ENCODE measurements at places on chromosomes 7 and 10.

DNA sequence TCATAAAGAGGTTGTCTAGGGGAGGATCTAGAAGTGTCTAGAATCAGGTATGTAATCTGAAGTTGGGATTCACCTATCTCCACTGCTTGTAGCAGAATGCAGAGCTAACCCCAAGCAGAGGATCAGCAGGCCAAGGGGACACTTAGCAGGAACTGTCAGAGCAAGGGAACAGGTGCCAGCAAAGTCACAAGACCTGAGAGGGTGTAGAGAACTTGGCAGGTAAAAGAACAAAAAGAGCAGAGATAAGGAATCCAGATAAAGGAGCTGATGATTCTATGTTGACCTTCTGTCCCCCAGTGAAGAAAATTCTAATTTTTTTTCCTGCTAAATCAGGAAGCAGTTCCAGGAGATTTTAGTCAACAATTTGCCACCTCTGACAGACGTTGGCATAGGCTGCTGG lies 91.4 kb upstream of the CCDC71L start:
- no peak for DNase-seq

GRCh38 chr7:84548366-84549365 lies 354.1 kb upstream of the SEMA3A start:
- DNase-seq: no peak

GRCh38 chr7:149443523-149443922 lies 17.3 kb downstream of the ZNF777 start:
- DNase-seq: no peak

DNA sequence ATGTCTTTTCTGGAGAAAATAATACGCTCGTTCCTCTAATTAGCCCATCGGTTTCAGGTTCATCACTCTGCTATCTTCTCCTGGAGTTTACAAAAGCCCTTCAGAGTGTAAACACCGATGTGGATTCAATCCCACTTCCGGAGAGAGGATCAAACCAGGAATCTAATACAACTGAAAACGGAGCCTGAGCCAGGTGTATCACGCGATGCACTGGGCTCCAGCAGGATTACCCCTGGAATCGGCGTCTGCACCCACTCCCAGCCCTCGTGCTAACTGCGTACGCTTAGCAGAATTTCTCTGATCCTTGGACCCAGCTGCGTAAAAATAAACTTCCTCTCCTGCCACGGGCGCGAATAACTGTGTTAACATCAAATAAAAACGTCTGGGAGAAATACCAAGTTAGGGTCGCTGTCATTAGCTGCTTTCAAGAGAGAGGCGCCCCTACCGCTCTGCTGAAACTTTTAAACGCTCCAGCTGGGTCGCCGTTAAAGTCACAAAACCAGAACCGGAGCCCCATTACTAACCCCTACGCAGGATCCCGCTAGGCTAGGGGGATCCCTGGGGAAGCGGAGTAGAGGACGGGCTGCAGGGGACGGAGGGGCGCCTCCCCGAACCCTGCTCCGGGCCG lies 502 bp downstream of the ZNF3 start:
- peak; percentile 27 for DNase-seq

GRCh38 chr7:115013886-115014285 lies 92.0 kb downstream of the MDFIC start:
- no peak for DNase-seq

DNA sequence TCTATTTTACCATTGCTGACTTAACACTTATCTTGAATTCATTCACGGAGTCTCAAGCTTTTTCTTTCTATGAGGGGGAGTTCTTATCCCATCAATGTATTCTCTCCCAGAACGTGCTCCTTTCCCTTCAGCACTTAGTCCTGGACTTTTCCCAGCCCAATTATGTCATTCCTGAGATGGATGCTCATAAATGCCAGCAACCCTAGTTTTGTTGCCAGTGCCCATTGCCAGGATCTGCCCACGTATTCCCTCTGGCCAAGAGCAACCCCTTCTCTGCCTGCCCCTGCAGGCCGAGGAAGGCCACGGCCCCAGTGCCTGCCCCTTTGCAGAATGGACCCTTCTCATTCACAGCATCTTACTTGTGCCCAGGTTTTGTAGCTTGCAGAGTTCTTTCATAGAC lies 67.4 kb upstream of the PPP1R3C start:
- DNase-seq: no peak

GRCh38 chr10:17817790-17818189 lies 8.6 kb downstream of the MRC1 start:
- DNase-seq: no peak

DNA sequence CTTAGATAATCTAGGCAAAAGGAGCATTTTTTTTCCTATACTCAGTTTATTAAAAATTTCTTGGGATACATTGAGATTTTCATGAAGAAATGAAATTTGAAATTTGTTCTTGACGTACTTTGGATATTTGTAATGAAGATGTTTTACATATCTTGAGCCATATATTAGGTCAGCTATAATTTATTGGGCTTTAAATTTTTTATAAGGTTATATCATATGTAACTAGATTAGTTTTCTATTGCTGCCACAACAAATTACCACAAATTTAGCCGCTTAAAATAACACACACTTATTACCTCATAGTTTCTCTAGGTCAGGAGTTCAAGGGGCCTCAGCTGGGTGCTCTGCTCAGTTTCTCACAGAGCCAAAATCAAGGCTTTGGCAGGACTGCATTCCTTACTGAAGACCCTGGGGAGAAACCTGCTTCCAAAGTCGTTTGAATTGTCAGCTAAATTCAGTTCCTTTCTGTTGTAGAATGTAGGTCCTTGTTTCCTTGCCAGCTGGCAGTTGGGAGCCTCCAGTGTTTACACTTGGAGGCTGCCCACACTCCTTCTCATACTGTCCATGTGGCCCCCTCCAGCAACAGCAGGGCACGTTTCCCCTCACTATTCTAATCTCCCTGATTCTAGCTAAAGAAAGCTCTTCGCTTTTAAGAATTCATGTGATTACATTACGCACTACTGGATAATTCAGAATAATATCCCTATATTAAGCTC lies 42.6 kb upstream of the DNAH11 start:
- no peak for DNase-seq

GRCh38 chr10:110413903-110414547 lies 83.7 kb upstream of the DUSP5 start:
- no peak for DNase-seq

GRCh38 chr7:157834501-157835163 lies 497.8 kb downstream of the DNAJB6 start:
- no peak for DNase-seq

DNA sequence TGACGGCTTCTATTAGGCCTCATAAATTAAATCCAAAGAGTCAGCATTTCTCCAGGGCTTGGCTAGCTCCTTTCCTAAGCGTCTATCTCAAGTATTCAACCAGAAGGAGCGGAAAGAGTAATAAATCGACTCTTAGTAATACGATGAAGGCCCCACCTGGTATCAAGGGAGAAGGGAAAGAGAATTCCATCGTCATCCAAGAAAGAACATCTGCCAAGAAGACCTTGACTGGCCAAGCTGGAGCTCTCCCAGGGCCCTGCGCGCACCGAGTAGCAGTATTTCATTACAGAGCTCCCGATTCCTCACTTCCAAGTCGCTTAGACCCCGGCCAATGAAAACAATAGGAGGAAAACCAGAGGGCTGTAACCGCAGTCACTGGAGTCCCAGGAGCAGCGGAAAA lies 178.0 kb upstream of the FRMD4A start:
- DNase-seq: no peak

GRCh38 chr7:50356212-50356944 lies 51.9 kb downstream of the IKZF1 start:
- no peak for DNase-seq
